ENCODE measurements at places on chromosomes 4 and X.

- DNase-seq, result no peak
Measured at GRCh38 chrX:50747471-50747900, 66.5 kb downstream of the SHROOM4 start.

DNA sequence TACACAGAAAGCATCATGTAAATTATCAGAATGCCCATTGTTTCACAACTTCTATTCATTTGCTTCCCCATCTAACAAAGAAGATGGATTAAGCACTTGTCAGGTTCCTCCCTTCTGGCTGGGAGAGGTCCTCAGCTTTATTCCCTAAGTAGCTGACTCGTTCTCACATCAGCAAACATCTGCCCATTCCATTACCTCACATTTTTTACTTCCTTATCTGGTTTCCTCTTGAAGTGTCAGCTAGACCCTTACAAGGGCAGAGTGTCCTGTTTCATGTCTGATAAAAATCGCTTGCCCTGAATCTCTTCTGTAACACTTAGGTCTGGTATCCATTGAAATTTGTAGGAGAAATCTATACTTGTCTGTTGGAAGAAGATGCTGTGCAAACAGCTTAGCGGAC lies 34.7 kb downstream of the TMPRSS11A start:
- DNase-seq, result peak; percentile 31

DNA sequence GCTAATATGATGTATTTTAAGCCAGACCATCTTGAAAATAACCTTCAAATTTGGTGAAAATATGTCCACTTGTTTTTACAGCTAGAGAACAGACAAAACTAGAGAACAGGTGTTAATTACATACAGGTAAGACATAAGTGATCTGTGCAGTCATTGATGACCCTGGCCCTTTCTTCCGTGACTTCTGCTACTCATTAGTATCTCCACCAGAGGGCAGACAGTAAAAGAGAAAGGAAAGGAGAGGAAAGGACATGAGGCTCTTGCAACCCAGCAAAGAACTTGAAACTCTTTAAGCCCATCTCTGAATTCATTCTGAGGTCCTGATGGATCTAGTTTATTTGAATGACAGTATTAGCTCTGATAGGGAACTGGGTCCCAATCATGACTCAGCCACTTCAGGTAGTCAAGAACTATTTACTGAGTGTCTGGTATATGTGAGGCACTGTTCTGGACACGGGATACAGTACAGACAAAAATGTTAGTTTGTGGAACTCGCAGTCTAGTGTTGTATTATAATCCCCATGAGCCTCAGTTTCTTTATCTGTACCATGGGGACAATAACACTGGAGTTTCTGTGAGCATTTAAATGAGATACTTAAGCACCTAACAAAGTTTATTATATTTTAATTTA lies 121.0 kb upstream of the TEX13D start:
- no peak for DNase-seq

GRCh38 chr4:60948008-60948407 lies 252.1 kb upstream of the ADGRL3 start:
- DNase-seq, result peak; percentile 13

GRCh38 chrX:13203271-13203670 lies 116.6 kb downstream of the ATXN3L start:
- DNase-seq, result no peak

GRCh38 chr4:54234497-54235205 lies 5.6 kb downstream of the PDGFRA start:
- DNase-seq, result no peak

DNA sequence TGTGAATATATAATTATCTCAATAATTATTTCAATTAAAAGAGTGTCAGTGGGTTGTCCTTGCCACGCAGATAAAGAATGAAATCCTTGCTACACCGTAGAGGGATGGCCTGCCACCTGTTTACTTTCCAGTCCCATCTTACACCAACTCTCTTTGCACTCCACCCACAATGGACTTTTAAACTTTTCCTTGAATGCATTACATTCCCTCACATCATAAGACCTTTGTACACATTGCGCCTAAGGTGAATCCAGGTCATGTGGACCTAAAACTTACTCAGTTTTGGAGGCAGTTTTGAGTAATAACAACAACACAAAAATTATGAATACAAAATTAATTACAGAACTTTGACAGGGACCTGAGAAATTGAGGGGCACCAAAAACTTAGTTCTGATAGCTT lies 78.7 kb upstream of the PDE5A start:
- no peak for DNase-seq

DNA sequence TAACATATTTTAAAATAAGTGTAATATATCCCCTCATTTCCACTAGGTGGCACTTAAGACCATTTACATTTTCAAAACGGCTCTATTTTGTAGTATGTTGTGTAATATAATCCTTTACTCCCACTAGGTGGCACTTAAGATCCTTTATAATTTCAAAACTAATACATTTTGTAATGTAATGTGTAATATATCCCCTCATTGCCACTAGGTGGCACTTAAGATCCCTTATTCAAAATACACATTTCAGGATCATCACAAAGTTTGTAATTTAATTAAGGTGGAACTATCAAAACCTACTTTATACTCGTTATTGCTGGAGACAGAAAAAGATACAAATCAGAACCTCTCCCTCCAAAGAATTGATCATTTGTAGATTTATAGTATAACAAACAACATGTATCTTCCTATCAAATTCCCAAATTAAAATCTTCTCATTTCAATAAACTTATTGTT lies 132.5 kb downstream of the ARHGAP6 start:
- DNase-seq, result peak; percentile 40

- no peak for DNase-seq
Measured at GRCh38 chr4:37268319-37268718, 23.8 kb downstream of the NWD2 start.

- DNase-seq, result no peak
Measured at GRCh38 chr4:99894998-99895397, 771 bp upstream of the LAMTOR3 start.

- DNase-seq, result no peak
Measured at GRCh38 chr4:87716371-87717265, 66.5 kb downstream of the DMP1 start.

DNA sequence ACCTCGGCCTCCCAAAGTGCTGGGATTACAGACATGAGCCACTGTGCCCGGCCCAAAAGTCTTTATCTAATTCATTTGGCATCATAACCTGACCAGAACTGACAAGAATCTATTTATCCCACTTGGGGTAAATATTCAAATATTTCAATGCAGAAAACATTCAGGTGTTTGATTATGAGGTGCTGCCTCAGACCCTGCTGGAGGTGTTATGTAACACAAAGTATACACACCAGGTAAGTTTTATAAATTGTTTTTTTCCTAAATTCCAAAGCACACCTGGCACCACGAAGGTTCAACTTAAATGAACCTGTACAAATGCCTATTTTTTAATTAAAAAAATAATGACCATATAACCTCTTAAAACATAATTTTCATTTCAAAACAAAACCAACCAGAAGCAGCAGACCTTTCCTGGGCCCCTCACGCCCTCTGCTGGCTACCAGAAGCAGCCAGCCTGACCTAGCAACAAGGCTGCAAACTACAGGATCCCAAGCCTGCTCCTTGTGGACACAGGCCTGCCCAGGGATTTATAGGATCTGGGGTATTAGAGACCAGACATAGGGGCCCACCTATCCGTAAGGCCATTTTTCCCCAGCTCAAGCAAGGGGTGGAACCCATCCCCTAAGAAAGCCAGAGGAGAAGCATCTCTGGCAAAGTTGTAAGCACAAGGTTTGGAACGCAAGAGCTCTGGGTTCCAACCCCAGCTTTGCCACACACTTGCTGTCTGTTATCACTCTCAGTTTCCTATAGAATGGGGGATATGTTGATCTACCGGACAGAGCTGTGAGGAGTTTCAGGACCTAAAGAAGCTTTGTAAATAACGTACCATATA lies 11.7 kb downstream of the OTUD5 start:
- DNase-seq, result no peak

DNA sequence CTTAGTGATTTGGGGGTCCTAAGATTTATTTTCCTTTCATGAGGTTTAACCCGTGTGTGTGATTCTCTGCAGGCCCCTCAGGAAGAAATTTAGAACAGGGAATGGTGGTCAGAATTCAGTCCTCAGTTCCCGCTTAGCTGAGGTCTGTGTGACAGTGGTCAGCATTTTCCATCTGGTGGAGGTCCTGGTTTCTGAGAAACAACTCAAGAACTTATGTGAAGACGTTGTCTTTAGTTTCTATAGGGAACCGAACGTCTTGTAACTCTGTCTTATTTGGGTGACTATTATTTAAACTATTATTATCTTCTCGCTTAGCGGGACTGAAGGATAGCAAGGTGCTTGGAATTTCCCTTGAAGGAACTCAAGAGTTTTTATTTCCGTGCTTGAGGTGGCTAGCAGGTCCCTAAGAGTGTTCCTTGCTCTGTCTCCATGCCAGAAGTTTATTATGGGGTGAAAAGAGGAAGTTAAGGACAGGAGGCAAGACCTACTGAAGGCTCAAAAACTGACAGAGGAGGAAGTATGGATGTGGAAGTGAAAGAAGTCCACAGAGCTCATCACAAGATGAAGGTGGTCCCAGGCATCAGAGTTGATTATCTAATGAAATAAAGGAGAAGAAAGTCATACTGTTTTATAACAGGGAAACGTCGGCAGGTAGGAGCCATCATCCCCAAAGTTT lies 9.4 kb downstream of the MGST2 start:
- DNase-seq, result no peak

DNA sequence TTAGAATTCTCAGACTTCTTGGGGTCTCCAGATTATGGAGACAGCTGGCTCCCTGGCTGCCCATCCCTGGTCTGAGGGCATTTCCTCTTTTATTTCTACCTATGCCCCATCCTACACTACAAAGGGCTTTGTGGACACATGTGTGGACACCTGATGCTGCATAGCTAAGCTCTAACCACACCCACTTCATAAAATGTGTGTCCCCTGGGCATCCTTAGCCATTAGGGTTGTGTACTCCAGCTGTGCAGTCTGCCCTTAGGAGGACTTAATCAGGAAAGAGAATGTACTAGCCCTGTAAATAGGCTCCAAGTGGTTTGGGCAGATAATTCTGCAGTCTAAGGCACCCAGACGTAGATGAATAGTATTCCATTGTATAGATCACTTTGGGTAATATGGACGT lies 47.0 kb downstream of the COQ2 start:
- no peak for DNase-seq

GRCh38 chr4:183284965-183285364 lies 35.1 kb downstream of the CLDN22 start:
- peak; percentile 14 for DNase-seq

DNA sequence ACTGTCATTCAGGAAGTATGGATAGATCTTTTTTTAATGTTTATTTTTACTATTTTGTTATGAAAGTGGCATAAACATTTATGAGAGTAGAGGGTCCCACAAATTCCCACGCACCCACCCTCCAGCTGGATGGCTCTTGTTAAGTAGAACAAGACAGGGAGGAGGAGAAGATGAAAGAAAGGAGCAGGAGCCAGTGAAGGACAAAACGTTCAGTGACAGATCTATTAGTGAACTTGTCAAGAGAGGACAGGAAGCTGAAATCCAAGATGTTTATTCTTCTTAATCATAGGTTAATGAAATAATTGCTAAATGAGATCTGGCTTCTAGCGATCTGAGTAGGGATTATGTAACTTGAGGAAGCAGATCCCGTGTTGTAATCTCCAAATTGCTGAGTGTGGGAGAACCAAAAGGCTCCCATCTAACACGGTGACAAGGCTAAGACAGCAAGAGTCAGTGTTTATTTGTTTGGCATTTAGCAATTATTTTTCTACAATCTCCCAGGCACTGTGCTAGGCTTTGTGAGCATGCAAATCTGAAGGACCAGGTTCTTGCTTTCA lies 162.5 kb downstream of the SHROOM3 start:
- DNase-seq, result no peak

DNA sequence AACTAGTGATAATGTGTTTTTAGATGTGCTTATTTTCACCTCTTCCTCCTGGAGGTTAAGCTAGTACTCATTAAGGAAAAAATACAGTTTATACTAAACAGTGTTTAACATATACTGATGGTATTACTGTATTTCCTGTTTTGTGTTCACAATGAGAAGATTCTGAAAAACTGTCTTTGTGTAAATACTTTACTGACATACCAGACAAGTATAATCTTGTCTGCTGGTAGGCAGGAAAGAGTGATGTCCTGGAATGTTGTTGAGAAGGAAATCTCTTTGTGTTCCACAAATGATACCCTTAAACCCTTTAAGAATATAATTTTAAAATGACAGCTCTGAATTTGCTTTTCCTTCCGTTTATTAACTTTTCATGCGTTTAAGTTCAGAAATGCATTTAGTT lies 205.5 kb upstream of the NUDT6 start:
- no peak for DNase-seq

GRCh38 chrX:136260776-136261175 lies 9.6 kb upstream of the MAP7D3 start:
- peak; percentile 64 for DNase-seq

- no peak for DNase-seq
Measured at GRCh38 chr4:77990904-77991358, 66.2 kb upstream of the FRAS1 start.

- no peak for DNase-seq
Measured at GRCh38 chrX:132023896-132024386, 839 bp downstream of the STK26 start.

GRCh38 chrX:40266490-40267333 lies 169.0 kb upstream of the BCOR start:
- DNase-seq, result peak; percentile 18

DNA sequence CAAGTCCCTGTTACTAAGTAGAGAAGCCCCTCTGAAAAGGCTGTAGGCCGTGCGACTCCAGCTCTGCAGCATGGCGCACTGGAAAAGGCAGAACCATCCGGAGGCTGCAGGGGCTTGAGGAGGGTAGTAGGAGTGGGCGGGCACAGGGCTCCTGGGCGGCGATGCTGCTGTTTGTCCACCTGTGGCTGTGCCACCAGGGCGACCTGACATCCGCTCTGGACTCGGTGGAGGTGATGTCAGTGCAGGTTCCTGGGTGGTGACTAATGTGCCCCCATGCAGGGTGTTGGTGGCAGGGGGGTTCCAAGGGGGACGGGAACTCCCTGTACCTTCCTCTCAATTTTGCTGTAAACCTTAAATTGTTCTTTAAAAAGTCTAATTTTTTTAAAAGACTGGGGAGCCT lies 58.3 kb downstream of the PCGF3 start:
- no peak for DNase-seq

GRCh38 chr4:24968992-24969391 lies 56.1 kb upstream of the CCDC149 start:
- no peak for DNase-seq

DNA sequence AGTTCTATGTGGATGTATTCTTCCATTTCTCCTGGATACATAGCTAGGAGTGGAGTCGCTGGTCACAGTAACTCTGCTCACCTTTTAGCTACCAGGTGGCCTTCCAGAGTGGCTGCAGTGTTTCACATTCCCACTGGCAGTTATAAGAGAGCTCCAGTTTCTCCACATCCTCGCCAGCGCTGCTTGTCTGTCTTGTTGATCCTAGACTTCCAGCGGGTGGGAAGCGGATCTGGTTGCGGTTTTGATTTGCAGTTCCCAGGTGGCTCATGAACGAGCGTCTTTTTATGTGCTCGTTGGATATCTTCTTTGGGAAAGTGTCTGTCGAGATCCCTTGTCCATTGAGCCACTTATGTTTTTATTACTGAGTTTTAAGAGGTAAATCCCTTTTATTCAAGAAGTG lies 11.6 kb downstream of the TACC3 start:
- no peak for DNase-seq

- no peak for DNase-seq
Measured at GRCh38 chr4:74293558-74293957, 14.7 kb upstream of the EPGN start.
